Fibroblast of skin of right biceps (primary cell): ENCODE measurements at places on chromosomes 6 and 20.

DNA sequence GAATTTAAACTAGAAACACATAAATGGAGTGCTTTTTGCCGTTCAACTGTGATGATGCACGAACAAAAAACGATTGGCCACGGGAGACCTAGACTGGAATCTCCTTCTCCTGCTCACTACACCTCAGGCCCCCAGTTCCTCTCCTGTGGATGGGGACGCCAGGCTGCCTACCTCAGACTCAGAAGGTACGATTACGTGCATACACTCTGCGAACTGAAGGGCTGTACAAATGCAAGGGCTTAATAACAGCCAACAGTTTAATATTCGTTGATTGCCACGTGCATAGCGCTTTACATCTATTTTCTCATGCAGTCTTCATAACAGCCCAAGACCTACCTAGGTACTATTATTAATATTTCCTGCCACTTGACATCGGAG, 495 bp upstream of the ARMC2 start:
- DNase-seq = no peak

- DNase-seq = no peak
These were observed 3.2 kb upstream of the CTCFL start for GRCh38 chr20:57528148-57528547.

- DNase-seq = peak; percentile 27
These were observed 104.8 kb downstream of the AGPAT4 start for GRCh38 chr6:161169035-161169434.

GRCh38 chr20:51889466-51889865, 87.1 kb upstream of the SALL4 start:
- DNase-seq = no peak

DNA sequence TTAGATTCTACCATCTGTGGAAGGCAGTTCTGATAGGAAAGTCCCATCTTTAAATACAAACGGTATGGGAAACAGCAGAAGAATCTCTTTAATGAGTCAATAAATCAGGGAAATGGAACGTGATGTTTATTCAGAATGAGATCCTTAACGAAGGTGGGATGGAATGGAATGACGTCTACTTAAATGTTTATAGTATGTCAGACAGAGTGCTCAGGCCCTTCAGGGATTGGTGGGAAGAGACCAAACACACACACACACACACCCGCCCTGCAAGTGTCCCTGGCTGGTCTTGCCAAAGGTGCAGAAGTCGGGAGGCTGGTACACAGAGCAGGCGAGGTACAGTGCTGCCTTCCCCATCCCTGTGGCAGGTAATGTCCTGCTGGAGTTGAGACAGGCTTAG, 164.0 kb downstream of the FARS2 start:
- DNase-seq = peak; percentile 32

GRCh38 chr6:122151066-122151465, 248.4 kb upstream of the HSF2 start:
- DNase-seq = peak; percentile 4

GRCh38 chr6:157911786-157912185, 69.9 kb upstream of the SYNJ2 start:
- no peak for DNase-seq

DNA sequence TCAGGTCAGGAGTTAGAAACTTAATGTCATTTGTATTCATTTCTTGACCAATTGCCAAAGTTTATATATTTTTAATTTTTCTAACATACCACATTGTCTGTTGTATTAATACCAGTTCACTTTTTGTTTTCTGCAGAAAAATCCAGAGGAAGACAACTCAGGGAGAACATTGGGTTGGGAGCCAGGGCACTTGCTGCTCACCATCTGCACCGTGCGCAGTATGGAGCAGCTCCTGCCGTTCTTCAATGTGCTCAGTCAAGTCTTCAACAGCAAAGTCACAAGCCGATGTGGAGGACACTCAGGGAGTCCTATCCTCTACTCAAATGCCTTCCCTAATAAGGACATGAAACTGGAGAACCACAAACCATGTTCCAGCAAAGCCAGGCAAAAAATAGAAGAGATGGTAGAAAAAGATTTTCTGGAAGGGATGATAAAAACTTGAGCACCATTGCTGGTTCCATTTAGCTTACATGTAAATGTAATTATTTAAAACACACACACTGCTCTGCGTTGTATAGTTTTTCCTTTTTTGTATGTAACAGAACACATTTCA, 25.3 kb downstream of the PGM3 start:
- no peak for DNase-seq

- DNase-seq = peak; percentile 95
These were observed 14.2 kb upstream of the PREX1 start for GRCh38 chr20:48841875-48842529.

DNA sequence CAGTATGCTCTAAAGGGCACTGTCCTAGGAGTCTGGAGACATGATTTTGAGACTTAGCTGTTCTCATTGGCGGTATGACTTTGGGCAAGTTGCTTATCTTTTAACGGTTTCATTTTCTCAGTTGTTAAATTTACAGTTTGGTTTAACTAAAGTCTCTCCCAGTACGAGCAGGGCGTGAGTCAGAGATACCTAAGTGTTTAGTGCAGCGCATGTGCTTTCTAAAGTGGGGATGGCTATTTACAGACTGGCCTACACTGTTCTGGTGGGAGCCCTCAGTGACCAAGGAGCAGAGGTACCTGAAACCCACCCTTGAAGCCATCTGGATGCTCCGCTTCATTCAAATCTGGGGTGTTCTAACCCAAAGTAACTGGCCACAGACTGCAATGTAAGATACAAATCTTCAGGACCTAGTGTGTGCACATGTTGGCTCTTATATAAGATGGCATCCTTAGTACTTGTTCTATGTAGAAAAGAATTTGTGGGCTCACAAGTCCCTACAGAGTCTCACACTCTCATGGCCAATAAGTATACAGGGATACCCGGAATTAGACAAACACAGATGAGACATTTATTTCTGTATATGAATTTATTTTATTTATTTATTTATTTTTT, 10.7 kb downstream of the MSH5 start:
- no peak for DNase-seq

GRCh38 chr6:37537548-37537947, 37.9 kb upstream of the CCDC167 start:
- DNase-seq = no peak

- no peak for DNase-seq
These were observed 45.1 kb downstream of the KIAA0319 start for GRCh38 chr6:24600903-24601302.

DNA sequence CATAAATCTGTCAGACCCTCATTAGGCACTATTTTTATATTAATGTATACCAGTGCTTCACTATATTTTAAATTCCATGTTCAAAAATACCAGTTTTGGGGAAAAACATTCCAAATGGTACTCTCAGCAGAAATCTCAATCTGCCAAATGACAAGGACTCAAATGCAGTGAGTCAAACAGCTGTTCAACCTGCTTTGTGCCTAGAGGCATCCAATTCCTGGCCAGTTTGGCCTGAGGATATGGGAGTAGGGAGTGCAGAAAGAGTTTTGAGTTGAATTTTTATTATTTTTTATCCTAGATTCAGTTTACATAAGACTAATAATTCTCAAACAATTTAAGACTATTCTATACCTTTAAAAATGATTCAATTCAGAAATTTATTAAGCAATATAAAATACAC, 216.8 kb downstream of the LAMA2 start:
- no peak for DNase-seq

- no peak for DNase-seq
These were observed 83.6 kb upstream of the EYS start for GRCh38 chr6:65790666-65791065.

DNA sequence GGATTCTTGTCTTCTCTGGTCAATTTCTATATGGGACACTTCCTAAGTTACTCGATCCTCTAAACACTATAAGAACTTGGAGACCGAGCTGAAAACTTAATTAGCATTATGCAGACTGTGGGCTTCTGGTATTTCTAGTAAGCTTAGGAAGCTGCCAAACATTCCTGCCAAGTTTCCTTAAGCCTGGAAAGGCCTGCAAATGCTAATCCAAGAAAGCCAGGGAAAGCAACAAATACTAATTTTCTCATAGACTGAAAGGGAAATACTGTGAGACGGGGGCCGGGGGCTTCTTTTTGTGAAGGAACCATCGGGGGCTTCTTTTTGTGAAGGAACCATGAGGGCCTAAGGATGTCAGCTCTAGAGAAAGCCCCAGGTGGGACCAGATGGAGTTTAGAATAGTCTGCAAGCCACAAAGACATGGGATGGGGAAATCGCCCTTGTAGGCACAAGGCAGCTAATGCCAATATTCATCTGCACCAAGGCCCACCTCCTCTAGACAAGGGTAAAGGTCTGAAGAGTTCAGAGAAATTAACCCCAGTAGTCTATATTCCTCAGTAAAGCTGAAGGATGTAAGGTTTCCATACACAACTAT, 332.4 kb upstream of the PRDM1 start:
- peak; percentile 74 for DNase-seq

DNA sequence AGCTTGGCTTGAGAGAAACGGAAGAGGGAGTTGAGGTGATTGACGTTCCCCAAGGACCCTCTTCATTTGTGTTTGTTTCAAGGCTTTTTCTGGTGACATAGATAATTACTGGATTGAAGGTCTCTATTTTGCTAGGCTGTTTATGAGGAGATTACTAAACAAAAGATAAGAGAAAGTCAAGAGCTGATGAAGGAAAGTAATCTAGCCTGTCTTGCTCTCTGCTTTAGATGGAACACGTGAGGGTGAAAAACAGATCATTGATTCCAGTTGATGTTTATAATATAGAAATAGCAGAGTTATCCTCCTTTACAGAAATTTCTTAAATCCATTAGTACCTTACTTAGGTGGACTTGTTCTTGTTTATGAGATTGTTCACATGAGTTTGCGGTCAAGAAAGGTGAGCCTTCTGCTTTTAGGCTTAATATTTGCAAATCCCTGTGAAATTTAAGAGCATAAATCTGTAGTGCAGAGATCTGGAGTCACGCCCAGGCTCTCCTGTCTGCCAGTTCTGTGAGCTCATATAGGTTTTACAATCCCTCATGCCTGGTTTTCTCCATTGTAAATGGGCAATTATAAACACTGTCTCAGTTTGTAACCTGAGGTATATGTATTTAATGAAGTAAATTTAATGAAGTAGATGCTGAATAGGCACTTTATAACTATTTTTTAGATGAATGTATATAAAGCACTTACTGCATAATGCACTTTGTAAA, 272.8 kb downstream of the NKAIN2 start:
- no peak for DNase-seq

- DNase-seq = no peak
These were observed 177.7 kb downstream of the DLL1 start for GRCh38 chr6:170113141-170113540.

- DNase-seq = no peak
These were observed 8.0 kb downstream of the PRDM13 start for GRCh38 chr6:99614430-99615186.

- DNase-seq = peak; percentile 84
These were observed 984 bp downstream of the TFAP2C start for GRCh38 chr20:56630086-56630493.

DNA sequence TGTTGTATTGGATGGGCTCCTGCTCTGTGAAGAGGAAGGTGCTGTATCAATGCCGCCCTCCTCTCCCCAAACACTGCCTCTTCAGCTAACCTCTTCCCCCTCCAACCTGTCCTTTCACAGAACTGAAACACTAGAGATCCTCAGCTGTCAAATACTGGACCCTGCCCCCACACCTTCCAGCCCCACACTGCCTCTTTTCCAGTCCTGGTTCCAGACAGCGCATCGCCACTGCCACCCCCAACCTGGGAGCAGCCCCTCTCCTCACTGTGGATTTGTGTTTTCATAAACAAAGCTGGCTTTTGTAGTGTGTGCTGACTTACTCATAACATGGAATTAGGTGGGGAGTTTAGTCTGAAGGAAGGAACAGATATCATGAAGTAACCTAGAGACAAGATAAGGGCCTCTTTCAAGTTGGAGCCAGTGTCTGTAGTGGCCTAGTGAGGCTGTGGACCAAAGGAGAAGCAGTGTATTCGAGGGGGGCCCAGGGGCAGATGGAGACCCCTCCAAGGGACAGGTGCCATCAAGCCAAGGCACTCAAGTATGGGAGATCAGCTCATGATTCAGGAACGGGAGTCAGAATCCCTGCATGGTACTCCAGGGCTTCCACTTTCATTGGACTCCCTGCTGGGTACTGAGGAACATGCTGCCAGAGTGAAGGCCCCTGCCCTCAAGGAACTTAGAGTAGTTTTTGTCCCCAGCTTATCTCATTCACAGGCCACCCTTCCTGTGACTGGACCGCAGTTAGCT, 2.1 kb downstream of the SCUBE3 start:
- DNase-seq = no peak

- no peak for DNase-seq
These were observed 415.1 kb upstream of the MARCKS start for GRCh38 chr6:113442040-113442439.

GRCh38 chr6:12331474-12331873, 41.3 kb downstream of the EDN1 start:
- DNase-seq = no peak

DNA sequence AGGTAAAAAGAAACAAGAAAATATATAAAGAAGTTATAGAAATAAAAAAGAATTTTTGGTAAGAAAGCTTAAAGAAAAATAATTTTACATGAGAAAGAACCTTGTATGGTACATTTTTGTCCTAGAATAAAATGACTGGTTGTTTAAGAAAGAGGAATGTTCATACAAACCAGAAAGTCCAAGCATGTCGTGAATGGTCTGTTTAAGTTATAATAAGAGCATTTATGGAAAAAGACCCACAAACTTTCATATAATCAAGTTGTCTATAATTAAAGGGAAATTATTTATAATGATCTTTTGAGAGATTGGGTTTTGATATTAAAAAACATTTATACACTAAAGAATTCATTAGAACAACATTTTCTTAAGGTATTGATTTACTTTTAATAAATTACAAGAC, 27.8 kb upstream of the FAM110A start:
- DNase-seq = no peak

DNA sequence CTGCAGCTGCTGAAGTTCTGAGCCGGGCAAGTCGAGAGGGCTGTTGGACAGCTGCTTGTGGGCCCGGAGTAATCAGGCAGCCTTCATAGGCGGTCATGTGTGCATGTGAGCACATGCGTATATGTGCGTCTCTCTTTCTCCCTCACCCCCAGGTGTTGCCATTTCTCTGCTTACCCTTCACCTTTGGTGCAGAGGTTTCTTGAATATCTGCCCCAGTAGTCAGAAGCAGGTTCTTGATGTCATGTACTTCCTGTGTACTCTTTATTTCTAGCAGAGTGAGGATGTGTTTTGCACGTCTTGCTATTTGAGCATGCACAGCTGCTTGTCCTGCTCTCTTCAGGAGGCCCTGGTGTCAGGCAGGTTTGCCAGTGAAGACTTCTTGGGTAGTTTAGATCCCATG, 21.2 kb upstream of the MAPK13 start:
- DNase-seq = no peak

- no peak for DNase-seq
These were observed 101.3 kb upstream of the ESR1 start for GRCh38 chr6:151705993-151706733.

- DNase-seq = no peak
These were observed 88.9 kb upstream of the OGFRL1 start for GRCh38 chr6:71199736-71200135.

GRCh38 chr20:61328911-61329558, 77.0 kb downstream of the CDH4 start:
- DNase-seq = no peak

DNA sequence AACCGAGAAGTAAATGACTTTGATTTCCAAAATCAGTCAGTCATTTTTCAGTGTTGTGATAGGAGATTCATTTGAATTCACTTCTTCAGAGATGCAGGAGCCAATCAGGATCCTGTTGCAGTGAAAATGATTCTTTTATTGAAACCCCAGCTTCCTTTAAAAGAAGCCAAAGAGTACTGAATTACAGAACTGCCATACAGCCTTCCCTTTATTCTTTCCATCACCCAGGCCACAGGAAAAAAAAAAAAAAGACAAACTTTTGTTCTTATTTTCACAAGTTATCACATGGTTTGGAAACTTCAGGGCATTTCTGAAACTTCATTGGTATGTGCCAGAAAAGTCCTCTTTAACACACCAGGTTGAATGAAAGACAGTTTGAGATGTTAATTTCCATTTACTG, 1.8 kb upstream of the CARMIL1 start:
- no peak for DNase-seq
